Stimulated activated CD4-positive, alpha-beta T cell treated with anti-CD3 and anti-CD28 coated beads, Interleukin-15, amount 100 ng/mL, for 48 hours (primary cell): ENCODE measurements at places on chromosomes 5 and 9.

DNA sequence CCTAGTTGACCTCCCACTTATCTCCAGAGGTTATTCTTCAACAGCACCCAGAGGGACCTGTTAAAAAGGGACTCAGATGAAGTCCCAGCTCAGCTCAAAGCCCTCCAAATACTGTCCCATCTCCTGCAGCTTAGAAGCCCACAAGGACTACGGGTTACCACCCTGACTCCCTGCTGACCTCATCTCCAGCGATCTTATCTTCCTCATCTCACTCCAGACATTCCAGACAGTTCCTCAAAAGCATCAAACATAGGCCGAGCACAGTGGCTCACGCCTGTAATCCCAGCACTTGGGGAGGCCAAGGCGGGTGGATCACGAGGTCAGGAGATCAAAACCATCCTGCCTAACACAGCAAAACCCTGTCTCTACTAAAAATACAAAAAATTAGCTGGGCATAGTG is 263.8 kb upstream of the TLE4 start:
- DNase-seq: no peak

GRCh38 chr9:113656771-113657670 is 193.5 kb downstream of the RGS3 start:
- no peak for DNase-seq

DNA sequence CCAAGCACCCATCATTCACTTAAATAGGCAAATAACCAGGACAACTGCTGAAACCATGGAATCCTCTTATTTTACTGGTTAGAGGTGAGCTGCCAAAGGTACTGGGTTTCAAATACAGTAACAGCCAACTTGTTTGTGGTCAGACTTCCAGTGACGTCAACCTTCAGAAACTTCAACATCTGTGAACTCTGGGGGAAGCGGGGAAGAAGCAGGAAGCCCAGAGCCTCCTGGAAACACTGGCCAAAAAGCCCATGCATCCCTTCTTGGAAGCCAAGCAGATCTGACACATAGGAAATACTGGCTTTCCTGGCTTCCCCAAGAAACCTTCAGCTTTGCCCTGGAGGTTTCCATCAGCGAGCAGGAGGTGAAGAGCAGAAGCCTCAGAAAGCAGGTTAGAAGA is 4.9 kb upstream of the FRRS1L start:
- DNase-seq: no peak

- DNase-seq: peak; percentile 22
Measured at GRCh38 chr9:91421128-91421765, 2.4 kb downstream of the NFIL3 start.
